ENCODE measurements at places on chromosomes 1 and 21.
A peak's percentile ranks its signal among the peaks of the same experiment; 100 is the strongest.

- no peak overlapping the region for H3K4me3 ChIP-seq
- H3K27ac ChIP-seq, result no peak overlapping the region
- H3K4me1 ChIP-seq, result no peaks in the 10 kb centered on the region
- H3K27me3 ChIP-seq, result no peaks in the 10 kb centered on the region
- H3K36me3 ChIP-seq, result peaks cover 69% of the 10 kb centered on the region
These were observed 54.2 kb downstream of the ERI3 start for GRCh38 chr1:44300852-44301251.

GRCh38 chr1:39528082-39528481 is 36.6 kb downstream of the BMP8A start:
- no peak overlapping the region for H3K4me3 ChIP-seq
- H3K36me3 ChIP-seq, result peaks cover 61% of the 10 kb centered on the region
- H3K27me3 ChIP-seq, result no peaks in the 10 kb centered on the region
- H3K27ac ChIP-seq, result no peak overlapping the region
- no peaks in the 10 kb centered on the region for H3K4me1 ChIP-seq

GRCh38 chr1:201614262-201615015 is 75.5 kb downstream of the NAV1 start:
- peaks cover 28% of the 10 kb centered on the region for H3K4me1 ChIP-seq
- peak overlapping the region; percentile 18 for H3K4me3 ChIP-seq
- no peaks in the 10 kb centered on the region for H3K27me3 ChIP-seq
- H3K27ac ChIP-seq, result no peak overlapping the region
- H3K36me3 ChIP-seq, result no peaks in the 10 kb centered on the region

- peak overlapping the region; percentile 58 for H3K4me3 ChIP-seq
- peaks cover 23% of the 10 kb centered on the region for H3K4me1 ChIP-seq
- H3K36me3 ChIP-seq, result no peaks in the 10 kb centered on the region
- no peaks in the 10 kb centered on the region for H3K27me3 ChIP-seq
These were observed 14.3 kb downstream of the SLC27A3 start for GRCh38 chr1:153789478-153790034.

- no peaks in the 10 kb centered on the region for H3K27me3 ChIP-seq
- peak; percentile 41 for DNase-seq
- H3K36me3 ChIP-seq, result no peaks in the 10 kb centered on the region
- peak overlapping the region; percentile 96 for H3K4me3 ChIP-seq
- peak overlapping the region; percentile 96 for H3K27ac ChIP-seq
- H3K4me1 ChIP-seq, result peaks cover 66% of the 10 kb centered on the region
These were observed 594 bp downstream of the LUZP1 start for GRCh38 chr1:23168079-23168444.

- H3K4me3 ChIP-seq, result no peak overlapping the region
- no peaks in the 10 kb centered on the region for H3K4me1 ChIP-seq
- H3K36me3 ChIP-seq, result no peaks in the 10 kb centered on the region
- no peaks in the 10 kb centered on the region for H3K27me3 ChIP-seq
- H3K27ac ChIP-seq, result no peak overlapping the region
- no peak for DNase-seq
These were observed 38.9 kb downstream of the DR1 start for GRCh38 chr1:93384656-93385055.

Measured in left ventricle myocardium inferior (tissue), 1 donor.